ENCODE measurements at places on chromosomes 7 and 10.

DNA sequence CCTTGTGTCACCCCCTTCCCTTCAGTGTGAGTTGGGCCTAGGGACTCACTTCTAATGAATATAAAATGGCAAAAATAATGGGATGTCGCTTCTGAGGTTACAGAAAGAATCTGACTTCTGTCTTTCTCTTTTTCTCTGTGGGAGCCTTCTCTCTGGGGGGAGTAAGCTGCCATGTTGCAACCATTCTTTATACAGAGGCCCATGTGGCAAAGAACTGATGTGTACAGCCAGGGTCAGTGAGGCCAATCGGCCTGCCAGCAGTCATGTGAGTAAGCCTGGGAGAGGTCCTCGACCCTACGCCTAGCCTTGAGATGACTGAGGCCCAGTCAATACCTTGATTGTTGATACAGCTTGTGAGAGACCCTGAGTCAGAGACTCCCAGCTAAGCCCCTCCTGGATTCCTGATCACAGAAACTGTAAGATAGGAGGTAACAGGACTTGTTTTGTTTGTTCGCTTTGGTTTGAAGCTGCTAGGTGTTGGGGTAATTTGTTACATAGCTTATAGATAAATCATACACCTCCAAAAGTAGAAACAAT, 1.7 kb downstream of the TCAF1 start:
- DNase-seq = no peak

DNA sequence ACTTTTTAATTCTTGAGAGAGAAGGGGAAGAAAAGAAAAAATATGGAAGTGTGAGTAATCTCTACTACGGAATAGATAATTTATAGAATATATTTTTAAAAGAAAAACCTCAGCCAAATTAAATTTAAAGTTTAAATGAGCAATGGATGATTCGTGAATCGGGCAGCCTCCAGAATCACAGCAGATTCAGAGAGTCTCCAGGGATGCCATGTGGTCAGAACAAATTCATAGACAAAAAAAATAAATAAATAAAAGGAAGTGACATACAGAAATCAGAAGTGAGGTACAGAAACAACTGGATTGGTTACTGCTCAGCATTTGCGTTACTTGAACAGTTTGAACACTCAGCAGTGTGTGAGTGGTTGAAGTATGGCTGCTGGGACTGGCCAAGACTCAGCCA, 53.0 kb downstream of the PHYHIPL start:
- no peak for DNase-seq

DNA sequence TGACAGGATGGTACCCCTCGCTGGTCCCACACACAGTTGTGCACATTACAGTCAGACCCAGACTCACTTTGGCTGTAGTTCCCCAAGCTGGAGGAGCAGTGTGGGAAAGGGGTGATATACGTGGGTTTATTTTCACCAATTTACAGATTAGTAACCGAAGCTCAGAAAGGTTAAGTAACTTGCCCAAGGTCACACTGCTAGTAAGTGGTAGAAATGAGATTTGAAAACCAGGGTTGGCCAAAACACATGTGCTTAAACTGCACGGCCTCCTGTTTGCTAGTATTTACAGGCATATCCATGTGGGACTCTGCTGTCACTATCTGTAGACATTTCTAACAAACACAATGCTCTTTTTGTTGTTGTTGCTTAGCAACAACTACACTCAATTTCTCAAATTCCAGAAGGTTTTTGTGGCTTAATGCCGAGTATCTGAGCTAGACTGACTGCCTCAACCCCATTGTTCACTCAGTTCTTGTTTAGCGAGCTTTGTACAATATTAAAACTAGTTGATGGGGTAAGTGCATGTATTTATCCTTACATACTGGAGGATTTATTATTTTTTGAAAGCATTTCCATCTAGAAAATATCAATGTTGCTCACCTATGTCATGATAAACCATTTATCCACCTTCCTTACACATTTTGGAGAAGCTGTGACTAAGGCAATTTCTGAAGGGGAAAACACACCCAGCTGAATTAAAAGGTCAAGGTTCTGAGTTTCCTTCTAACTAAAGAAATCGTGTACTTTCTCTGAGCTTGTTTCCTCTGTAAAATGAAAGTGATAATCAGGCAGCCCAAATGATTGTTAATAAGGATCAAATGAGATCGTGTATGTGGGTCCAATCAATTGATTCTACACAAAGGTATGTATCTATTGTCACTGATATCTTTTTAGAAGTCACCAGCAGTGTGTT, 5.3 kb upstream of the TMEM139 start:
- DNase-seq = peak; percentile 84

- DNase-seq = no peak
These were observed 34.9 kb downstream of the TBATA start for GRCh38 chr10:70750156-70750703.

GRCh38 chr10:68110027-68110426, 739 bp downstream of the MYPN start:
- DNase-seq = no peak

DNA sequence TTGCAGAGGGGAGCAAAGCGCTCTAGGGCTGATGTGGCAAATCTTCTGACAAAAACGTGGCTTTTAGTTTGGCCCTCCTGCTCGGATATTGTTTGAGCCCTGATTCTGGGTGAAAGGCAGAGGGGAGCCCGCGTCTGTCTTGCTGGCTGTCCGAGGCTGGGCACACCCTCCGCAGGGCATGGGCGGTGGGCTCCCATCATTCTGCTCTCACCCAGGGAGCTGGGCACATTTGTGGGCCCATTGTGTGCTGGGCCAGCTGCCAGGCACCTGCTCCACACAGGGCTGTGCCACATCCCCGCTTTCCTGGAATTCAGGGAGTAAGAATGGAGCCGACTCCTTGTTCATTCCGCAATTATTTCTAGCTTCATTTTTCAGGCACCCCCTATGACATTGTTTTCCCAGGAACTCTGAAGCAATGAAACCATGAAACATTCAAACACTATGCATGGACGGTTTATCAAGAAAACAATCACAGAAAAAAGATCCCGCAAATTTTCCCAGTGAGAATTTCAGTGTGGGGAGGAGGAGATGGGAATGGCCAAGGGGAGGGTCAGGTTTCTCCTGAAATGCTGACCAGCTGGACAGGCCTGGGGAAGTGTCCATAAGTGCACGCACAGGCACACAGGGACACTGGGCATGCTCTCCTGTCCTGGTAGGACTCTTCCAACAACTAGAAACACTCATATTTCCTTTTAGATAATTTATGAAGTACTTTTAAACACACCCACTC, 341.1 kb downstream of the CXCL12 start:
- no peak for DNase-seq

DNA sequence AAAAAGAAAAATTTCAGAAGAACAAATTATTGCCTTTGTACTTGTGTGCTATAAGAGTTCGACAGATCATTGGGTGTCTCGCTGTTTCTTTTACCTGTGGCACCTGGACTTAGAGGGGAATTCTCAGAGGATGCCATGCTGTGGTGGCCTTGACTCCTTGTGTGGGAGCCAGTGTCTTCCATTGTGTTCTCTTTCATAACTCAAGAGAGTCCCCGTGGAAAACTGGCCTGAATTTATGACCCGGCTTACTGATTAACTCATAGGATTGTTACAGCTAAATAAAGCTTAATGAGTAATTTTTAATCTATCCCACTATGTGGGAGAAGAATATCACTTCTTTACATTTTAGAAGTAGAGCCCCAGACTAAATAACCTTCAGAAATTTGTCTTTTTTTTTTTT, 54.5 kb downstream of the UBE3C start:
- no peak for DNase-seq

- DNase-seq = no peak
These were observed 139.0 kb downstream of the HERPUD2 start for GRCh38 chr7:35555934-35556333.

DNA sequence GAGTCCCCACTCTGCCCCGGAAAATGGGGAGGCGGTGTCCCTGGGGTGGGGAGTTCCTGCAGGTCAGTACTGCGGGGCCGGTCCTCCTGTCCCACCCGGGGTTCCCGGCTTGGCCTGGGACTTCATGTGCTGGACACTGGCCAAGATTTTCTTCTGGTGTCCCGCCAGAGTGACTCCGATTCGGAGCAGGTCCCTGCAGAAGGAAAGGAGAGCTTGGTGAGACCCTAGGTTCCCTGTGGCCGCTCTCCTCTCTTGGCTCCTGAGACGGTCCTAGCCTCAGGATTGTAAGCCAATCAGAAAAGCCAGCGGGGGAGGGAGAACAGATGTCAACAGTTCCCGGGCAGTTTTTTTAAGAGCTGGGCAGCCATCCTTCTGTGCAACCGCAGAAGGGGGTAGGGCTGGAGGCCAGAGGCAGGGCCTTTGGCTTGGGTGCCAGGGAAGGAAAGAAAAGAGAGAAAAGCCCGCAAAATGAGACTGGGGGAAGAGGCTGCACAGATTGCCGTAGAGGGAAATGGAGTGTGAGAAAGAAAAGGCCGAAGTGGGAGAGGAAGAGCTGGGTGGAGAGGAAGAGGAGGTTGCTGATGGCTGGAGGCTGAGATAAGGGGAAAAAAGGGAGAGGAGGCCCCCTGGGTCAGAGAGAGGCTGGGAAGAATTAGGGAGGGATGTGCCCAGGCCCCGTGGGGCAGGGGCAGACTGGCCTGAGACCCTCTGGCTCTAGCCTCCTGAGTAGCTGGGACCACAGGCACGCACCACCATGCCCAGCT, 23.7 kb downstream of the EPHB4 start:
- DNase-seq = peak; percentile 68

DNA sequence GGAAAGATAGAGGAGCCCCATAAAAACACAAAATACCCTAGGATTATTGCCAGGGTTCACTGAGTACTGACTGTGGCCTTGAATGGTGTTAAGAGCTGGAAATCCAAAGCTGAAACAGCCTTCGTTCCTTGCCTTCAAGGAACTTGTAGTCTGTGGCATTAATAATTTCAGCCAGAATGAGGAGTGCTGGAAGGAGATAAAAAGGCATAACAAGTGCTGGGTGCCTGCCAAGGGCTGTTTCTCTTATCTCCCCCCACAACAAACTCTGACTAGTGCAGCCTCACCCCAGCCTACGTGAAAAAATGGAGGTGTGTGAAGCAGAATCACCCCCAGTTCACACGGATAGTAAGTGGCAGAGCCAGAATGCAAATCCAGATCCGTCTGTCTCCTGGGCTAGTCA, 199.1 kb upstream of the LYZL2 start:
- no peak for DNase-seq

DNA sequence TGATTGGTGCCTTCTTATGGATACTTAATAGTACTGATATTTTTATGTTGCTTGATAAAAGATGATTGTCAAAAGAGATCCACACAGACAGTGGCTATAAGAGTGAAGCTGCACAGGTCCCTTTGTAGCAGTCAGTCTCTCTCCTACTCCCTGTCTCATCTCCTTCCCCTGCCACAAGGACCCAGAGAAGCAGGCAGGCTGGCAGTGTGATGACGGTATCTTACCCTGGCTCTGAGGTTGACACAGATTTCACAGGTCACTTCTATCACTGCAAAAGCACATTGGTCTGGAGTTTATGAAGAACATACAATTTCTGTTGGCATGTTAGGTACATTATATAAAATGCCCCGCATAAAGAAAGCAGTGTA, 64.4 kb upstream of the AHR start:
- DNase-seq = no peak

DNA sequence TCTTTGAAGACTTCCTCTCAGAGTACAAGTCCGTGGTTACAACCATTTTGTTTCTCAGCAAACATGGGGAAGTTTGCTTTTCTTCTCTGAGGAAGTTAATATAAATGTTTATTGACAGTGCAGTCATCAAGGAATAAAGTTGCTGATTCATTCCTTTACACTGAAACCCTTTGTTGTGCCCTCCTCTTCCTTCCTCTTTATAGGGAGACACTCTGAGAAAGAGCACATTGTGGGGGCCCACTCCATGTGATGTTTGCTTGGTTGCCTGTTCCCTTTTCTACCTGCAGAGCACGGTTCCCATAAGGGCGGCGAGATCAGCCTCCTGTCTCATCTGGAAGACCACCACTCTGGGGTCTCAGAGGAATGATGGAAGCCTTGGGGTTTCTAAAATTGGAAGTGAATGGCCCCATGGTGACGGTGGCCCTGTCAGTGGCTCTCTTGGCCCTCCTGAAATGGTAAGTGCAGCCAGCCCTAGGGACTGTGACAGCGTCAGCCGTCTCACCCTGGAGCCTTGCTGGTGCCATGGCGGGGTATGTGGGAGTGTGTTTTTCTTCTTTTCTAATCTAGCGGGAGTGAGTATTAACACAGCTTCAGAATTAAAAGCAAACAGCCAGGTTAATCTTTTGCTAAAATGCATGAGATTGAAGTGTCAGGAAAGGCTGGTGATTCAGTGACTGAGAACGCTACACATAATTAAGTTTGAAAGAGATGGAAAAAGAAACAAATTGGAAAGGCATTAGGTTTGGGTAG, at the start of gene TBXAS1:
TBXAS1 (plus strand) TSS at position 240 of the 750 bp plus-strand sequence; CDS start at position 367, 127 bp downstream.
- DNase-seq = peak; percentile 11

DNA sequence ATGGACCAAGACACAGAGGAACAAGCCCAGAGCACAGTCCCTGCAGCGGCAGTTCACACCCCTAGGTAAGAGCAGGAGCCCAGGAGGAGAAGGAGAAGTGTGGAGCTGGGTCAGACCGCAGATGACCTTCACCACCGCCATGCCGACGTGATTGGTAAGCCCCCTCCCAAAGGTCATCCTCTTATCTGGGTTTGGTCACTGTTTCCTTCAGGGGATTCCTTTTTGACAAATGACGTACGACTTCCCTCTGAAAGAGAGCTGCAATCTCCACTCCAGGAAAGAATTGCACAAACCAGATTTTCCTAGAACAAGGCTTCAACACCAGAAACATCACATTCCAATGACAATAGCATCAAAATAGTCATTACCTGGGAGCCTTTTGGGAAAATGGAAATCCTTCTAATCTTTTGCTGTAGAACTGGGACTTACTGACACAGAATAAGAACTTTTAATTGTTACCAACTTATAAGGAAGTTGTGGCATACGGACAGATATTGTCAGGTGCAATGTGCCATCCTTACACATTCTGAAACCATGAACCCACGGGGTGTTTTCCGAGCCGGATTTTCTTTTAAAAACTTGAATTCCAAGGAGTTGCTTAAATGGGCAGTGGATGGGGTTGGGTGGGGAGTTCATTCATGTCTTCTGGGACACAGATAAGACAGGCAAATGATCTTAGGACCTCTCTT, 20.8 kb upstream of the ADAM12 start:
- DNase-seq = no peak

DNA sequence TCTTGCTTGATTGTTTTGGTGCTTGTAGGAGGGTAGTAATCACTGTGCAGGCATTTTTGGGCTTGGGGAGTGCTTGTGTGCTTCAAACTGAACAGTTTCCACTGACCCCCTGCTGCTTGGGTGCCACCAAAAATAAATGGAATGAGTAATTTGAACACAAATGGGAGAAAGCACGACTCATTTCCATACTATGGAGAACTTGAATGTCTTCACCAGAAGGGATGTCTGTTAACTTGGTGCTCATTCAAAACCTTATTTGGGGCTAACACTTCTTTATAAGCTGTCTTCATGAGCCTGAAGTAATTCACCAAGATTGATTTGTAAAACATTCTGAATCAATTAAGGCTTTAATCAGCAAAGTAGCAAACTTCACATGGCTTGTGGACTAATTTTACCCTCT, 560.3 kb downstream of the SDK1 start:
- DNase-seq = no peak

- DNase-seq = no peak
These were observed 23.2 kb downstream of the RNF216 start for GRCh38 chr7:5758286-5758685.

DNA sequence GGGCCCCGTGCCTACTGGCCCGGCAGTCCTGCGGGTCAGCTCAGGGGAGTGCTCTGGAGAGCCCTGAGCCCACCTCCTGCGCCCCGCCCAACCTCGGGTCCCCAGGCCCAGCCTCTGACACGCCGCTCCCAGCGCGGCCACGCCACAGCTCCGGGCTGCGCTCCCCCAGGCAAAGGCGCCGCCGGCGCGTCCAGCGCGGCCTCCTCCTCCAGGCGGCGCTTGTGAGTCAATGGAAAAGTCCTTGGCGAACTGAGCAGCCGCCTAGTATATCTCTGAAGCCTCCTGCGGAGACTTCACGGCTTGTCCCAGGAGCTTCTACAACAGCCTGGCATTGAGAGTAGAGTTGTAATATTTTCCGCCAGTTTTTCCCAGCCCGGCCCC, 29.5 kb upstream of the BMS1 start:
- DNase-seq = peak; percentile 70
